ENCODE measurements at places on chromosomes 13 and 19.

- ATAC-seq: no peak
These were observed 1570.8 kb downstream of the OLFM4 start for GRCh38 chr13:54599413-54599812.

DNA sequence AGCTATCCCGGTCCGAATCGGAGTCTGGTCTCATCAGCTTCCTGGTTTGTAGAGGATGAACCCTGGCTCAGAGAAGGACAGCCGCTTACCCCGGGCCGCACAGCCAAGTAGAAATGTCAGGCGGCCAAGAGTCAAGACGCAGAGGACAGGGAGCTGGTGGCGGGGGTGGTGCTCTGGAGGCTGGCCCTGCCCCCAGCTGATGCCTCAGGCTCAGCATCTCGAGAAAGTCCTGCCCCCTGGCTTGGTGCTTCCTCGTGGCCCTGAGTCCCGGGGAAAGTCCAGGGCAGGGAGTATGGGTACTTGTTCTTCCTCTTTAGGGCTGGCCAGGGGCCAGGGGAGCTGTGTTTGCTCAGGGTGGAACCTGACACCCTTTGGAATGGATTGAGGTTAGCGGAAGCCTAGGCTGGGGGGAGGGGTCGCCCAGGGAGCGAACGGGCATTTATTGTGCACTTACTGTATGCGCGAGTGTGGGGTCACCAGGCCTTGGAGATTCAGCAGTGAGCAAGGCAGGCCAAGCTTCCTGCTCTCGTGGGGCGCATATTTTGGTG is 2.2 kb downstream of the TJP3 start:
- ATAC-seq: peak; percentile 32

- no peak for ATAC-seq
These were observed 3.7 kb upstream of the ARHGAP45 start for GRCh38 chr19:1063030-1063908.

DNA sequence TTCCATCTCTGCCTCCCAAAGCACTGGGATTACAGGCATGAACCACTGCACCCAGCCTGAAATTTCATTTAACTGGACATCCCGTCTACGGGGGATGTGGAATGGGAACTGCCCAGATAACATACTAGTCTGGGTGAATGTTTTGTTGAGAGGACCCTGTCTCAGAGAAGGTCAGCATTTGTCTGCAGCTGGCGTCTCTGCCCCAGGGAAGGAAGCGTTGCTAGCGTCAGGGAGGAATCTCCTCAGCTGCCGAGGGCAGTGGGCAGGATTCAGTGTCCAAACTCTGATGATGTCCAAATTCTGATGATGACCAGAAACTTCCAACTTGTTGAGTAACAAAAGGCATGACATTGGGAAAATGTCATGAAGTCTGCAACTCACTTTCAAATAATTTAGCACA is 3.1 kb downstream of the NXNL1 start:
- ATAC-seq: no peak

GRCh38 chr19:49364083-49364737 is 533 bp downstream of the DKKL1 start:
- no peak for ATAC-seq
